ENCODE measurements at places on chromosomes 3 and 15.

DNA sequence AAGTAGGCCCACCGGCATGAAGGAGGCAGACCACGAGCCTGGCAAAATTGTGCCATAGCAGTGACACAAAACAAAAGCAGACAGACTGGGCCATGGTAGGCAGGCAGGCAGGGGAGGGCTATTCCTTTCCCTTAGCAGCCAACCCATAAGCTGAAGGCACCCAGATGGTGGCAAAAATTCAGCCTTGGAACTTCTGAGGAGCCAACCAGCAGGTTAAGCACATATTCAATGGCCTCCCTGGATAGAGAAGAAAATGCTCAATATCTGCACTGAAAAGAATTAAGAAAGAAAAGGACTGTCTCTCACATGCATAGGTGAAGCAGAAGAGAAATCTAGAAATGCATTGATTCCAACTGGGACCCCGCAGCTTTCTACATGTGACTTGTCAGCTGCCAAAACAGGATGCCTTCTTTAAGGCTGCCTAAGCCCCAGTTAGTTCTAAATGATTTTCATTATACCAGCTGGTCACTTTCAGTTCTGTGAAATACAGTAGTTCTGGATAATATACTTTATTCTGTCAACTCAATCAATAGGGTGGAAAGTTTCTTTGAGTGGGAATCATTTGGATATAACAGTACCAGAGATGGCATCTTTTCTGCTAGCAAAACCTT lies 2.7 kb downstream of the PRICKLE2 start:
- no peak for DNase-seq

- DNase-seq = no peak
Measured at GRCh38 chr15:60392986-60393790, 4.6 kb downstream of the ANXA2 start.

- peak; percentile 23 for DNase-seq
Measured at GRCh38 chr15:37764733-37765191, 169.7 kb upstream of the TMCO5A start.

DNA sequence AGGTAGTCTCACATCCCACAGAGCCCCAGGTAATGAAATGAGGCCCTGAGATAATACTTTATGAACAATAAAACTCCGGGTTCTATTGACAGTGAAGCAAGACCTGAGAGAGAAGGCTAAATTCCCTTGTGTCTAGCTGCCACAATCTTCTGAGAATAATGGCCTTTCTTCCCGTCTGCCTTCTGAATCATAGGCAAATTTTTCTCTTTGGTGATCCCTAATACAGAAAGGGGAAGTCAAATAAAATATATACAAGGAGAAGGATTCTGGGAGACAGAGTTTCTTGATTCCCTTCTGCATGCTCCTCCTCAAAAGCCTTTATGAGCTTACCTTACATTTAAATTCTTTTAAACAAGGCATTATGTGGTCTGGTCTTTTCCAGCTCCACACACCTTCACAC lies 29.9 kb upstream of the CCR2 start:
- DNase-seq = no peak

DNA sequence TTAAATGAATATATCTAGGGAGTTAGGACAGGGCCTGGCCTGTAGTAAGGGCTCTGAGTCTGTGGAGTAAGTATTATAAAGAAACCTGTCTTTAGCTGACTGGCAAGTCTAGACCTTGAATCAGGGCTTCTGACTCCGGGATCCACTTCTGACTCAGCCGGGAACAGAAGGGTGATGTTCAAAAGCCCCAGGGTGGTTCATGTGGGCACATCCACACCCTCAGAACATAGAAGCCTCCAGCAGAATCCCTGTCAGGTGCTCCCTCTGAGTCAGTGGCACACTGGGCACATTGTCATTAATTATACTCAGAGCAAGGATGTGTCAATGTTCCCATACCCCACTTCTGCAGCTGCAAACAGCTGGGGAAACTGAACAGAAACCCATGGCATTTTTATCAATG lies 26.7 kb upstream of the SNRK start:
- DNase-seq = no peak

DNA sequence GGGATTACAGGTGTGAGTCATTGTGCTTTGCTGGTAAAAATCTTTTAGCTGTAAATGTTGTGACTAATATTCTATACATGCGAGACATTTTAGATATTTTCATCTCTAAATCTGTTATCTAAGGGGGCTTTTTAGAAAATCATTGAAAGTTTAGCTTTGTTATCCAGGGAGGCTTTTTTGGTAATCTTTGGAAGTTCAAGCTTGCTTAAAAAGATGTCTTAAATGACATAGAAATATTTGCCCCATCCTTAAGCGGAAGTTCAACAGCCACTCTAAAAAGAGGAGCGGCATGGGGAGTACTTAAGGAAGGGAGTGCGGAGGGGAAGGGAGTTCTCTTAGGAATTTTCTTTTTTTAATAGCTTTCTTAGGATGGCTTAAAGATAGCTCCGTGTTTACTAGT lies 26.1 kb downstream of the DNAJC13 start:
- DNase-seq = no peak

DNA sequence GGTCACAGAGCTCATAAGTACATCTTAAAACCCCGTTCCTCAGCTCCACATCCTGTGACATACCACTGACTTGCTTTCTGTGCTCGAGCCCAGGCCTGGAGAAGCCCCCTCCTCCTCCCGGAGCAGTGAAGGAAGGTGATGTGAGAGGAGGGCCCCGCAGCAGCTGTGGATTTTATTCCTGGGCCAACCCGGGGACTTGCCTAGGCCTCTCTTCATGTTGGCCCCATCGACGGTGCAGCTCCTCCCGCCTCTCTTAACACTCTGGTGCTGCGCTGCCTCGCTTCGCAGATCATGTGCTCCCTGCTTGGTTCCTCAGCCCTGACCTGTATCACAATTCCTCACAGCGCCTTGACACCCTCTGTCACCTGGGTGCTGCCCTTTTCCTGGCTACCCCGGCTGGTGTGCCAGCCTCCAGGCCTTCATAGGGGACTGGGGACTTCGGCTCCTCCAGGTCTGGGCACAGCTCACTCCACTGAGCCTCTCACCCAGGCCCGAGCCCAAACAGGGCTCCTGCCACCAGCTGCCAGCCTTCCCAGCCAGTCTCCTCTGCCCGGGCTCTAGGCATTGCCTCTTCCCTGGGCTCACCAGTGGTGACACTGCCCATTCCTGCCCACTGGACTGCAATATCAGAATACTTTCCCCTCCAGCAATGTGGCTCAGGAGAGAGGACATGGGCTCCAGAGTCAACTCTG lies 21.5 kb downstream of the MAGEF1 start:
- no peak for DNase-seq

- no peak for DNase-seq
Measured at GRCh38 chr3:185779461-185779860, 45.4 kb downstream of the IGF2BP2 start.

GRCh38 chr15:28182731-28183130 lies 83.6 kb upstream of the OCA2 start:
- DNase-seq = no peak

DNA sequence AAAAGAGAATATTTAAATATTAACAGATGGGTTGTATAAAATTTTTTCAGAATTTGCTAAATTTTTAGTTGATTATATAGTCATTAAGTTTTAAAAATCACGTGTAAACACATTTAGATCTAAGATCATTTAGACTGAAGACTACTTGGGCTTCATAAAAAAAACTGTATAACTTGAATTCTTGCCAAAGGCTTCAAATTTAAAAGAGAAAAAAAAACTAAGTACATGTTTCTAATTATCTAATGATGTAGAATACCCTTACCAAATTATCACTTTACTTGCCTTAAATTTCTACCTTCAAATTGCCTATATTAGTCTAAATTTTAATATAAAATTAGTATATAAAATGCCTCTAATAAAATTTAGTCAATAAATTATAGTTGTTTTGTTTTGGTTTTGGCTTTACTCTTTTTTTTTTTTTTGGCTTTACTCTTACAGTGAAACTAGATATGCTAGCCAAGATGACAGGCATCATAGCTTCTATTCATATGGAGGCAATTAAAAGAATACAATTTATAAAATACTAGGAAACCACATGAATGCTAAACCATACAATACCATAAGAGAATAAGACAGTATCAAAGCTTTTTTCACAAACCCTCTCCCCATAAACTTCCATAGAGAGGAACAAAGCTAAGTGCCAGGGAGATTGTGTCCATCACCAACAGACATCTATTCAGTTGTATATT lies 183.1 kb upstream of the KCNMB2 start:
- no peak for DNase-seq

DNA sequence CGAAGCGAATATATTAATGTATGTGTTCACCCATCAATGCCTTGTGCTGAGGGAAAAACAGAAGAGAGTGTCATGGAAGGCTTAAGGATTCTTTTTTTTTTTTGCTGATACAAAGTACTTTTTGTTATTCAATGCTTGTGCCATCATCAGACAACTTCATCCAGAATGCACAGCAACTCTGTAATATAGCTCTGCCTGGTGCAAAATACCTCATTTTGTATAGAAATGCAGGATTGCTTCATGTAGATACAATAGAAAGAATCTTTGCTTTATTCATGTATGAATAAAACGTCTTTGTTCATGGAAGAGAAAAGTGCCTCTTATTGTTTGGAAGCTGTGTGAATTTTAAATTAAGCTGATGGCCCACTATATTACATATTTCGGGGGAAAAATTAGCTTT lies 62.9 kb downstream of the SH3GL3 start:
- no peak for DNase-seq

- no peak for DNase-seq
Measured at GRCh38 chr3:128492671-128493569, at the start of gene GATA2. Gene GATA2 (minus strand): TSS chr3:128493201. CDS start chr3:128487031, 6,170 bp downstream.

- DNase-seq = no peak
Measured at GRCh38 chr3:44920081-44920480, 45.7 kb downstream of the TGM4 start.

DNA sequence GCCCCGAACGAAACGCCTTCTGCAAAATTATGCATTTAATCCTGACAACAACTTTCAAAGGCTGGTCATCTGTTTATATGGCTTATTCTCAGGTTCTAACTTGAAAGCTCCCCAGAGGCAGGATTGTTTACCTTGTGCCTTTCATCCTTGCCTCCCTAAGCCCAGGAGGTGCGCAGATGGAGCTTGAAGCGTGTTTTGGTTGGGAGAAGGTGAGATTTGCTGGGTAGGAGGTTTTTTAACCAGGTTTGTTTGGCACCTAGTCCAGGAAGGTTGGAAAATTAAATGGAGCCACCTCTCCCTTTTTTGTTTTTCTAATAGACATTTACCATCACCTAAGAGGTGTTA lies 675 bp downstream of the TSEN2 start:
- no peak for DNase-seq

- no peak for DNase-seq
Measured at GRCh38 chr3:71025516-71025915, 558.0 kb downstream of the FOXP1 start.

GRCh38 chr15:37218351-37218916 lies 118.1 kb upstream of the MEIS2 start:
- DNase-seq = no peak

- no peak for DNase-seq
Measured at GRCh38 chr3:72186400-72186855, 401.5 kb upstream of the PROK2 start.

DNA sequence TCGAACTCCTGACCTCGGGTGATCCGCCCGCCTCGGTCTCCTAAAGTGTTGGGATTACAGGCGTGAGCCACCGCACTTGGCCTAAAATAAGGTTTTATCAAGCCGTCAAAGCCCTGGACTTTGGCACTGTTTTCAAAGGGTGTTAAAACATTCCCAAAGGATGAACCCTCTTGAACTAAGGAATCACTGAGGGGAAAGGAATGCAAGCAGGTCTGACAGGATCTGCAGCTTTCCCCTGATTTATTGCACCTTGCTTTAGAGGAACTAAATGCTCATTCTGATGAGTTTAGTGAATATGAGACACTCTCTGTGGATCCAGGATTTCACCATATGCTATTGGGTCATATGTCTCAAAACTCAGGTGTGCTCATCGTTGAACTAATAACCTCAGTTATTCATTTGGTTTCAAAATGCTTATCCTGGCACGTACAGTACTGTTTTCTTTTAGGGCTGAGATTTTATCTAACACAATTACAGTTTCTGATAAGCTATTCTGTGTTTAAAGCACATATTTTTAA lies 63.0 kb upstream of the TSC22D2 start:
- no peak for DNase-seq

Data from CD4-positive, alpha-beta T cell treated with Interleukin-12 subunit alpha and Interleukin-12 subunit beta, for 1 hour (primary cell).